ENCODE measurements at places on chromosomes 1 and 21.
A peak's percentile ranks its signal among the peaks of the same experiment; 100 is the strongest.

DNA sequence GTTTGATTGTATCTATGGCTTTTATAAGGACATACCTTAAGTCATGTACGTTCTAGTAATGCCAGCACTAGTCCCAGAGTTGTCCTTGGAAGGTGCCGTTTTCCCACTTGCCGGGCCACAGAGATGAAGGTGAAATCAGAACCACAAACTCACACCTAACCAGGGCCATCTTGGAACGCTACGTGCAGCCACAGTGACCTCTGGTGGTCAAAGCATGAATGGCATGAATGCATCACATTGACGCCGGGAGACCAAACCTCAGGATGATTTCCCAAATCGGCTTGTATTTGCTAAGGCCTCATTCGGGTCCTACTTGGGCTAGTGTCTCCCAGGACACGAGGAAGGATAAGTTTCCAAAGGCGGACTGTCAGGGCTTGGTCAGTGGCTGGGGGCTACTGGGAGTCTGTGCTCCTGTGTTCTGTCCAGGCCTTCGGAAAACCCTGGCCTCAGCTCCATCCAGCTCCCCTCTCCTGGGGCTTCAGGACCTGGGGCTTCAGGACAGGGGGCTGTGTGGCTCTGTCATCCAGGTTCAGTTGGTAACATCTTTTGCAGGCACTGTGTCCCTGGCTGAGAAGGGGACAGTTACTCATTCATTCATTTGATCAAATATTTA lies 260.5 kb downstream of the PRDM2 start:
- H3K4me3 ChIP-seq = no peak overlapping the region
- H3K27me3 ChIP-seq = no peaks in the 10 kb centered on the region
- H3K27ac ChIP-seq = no peak overlapping the region
- DNase-seq = no peak
- H3K36me3 ChIP-seq = no peaks in the 10 kb centered on the region

GRCh38 chr1:241591317-241591716 lies 48.9 kb downstream of the CHML start:
- H3K36me3 ChIP-seq = no peaks in the 10 kb centered on the region
- no peak overlapping the region for H3K4me3 ChIP-seq
- DNase-seq = no peak
- H3K4me1 ChIP-seq = peaks cover 33% of the 10 kb centered on the region
- no peaks in the 10 kb centered on the region for H3K27me3 ChIP-seq

- H3K4me3 ChIP-seq = no peak overlapping the region
- peak overlapping the region; percentile 90 for H3K27ac ChIP-seq
- H3K4me1 ChIP-seq = peaks cover 43% of the 10 kb centered on the region
These were observed 189.3 kb upstream of the EDN2 start for GRCh38 chr1:41673806-41674205.

GRCh38 chr1:157156058-157156541 lies 17.9 kb upstream of the ETV3 start:
- H3K4me3 ChIP-seq = no peak overlapping the region
- no peak overlapping the region for H3K27ac ChIP-seq
- no peaks in the 10 kb centered on the region for H3K36me3 ChIP-seq
- H3K27me3 ChIP-seq = no peaks in the 10 kb centered on the region
- no peaks in the 10 kb centered on the region for H3K4me1 ChIP-seq
- DNase-seq = no peak

DNA sequence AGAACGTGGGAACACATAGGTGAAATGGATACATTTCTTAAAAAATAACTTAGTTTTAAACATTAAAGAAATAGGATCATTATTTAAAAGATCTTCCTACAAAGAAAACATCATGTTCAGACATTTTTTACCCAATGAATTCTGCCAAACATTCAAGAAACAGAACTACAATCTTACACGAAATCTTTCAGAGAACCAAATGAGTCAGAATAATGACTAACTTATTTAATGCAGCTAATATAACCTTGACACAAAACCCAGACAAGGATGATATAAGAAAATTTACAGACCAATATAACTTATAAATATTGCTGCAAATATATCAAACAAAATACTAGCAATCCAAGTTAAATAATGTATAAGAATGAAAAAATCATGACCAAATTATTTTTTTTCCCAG lies 220.1 kb upstream of the KCNK2 start:
- DNase-seq = no peak
- no peak overlapping the region for H3K27ac ChIP-seq
- H3K4me3 ChIP-seq = no peak overlapping the region
- peaks cover 7% of the 10 kb centered on the region for H3K4me1 ChIP-seq
- no peaks in the 10 kb centered on the region for H3K36me3 ChIP-seq

DNA sequence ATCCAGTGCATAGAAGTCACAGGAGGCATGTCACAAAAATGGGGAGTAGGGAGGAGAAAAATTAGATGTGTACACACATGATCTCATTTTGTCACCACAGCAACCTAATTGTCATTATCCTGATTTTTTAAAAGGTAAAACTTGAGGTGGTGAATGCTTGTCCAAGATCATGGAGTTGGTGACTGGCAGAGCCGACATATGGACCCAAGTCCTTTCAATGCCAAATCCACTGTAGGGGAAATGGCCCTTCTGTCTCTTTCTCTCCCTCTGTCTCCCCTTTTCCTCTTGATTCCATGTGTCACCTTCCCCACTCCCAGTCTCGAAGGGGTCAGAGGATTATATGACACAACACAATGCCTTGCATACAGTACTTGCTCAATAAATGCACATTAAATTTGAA lies 65.7 kb upstream of the JUN start:
- H3K27ac ChIP-seq = peak overlapping the region; percentile 99
- H3K4me1 ChIP-seq = peaks cover 31% of the 10 kb centered on the region
- DNase-seq = no peak

GRCh38 chr1:58802640-58803399 lies 19.0 kb upstream of the JUN start:
- H3K4me1 ChIP-seq = no peaks in the 10 kb centered on the region
- no peak overlapping the region for H3K4me3 ChIP-seq

DNA sequence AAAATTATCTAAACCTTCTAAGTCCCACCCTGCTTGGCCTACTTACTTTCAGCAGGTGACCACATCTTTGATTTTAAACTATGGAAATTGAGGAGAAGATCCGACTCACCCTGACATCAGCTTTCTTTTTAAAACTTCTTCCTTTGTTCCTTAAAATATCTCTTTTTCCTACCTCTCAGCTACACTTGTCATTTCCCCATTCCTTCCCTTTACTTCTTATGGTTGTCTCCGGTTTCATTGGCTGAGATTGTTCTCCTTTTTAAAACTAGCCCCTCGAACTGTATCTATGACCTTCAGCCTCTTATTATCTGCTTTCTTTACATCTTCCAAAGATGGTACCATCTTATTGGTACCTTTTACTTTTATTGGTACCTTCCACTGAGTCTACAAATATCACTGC lies 87.8 kb upstream of the NRIP1 start:
- no peak overlapping the region for H3K4me3 ChIP-seq
- H3K4me1 ChIP-seq = no peaks in the 10 kb centered on the region
- no peaks in the 10 kb centered on the region for H3K36me3 ChIP-seq

DNA sequence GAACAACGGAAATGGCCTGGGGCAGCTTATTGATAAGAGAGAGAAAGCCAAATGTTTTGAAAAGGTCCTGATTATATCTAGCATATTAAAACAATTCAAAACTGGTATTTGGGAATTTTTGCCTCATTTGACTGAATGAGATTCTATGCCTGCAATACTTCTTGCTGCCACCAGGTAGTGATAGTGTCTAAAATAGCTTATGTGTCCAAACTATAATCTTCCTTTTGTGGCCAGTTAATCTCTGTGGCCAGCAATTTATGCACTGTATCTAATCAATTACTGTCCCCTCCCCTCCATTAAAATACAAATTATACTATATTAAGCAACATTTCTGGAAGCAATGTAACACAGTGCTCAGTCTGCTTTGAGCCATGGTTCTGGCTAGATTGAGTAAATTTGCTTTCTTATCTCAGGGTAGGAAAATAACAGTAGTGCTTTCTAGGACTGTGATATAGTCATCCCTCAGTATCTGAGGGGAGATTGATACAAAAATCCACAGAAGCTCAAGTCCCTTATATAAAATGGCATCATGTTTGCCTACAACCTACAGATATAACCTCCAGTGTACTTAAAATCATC lies 91.8 kb downstream of the FOXD2 start:
- no peaks in the 10 kb centered on the region for H3K27me3 ChIP-seq
- H3K4me3 ChIP-seq = no peak overlapping the region
- H3K36me3 ChIP-seq = no peaks in the 10 kb centered on the region
- no peak for DNase-seq

DNA sequence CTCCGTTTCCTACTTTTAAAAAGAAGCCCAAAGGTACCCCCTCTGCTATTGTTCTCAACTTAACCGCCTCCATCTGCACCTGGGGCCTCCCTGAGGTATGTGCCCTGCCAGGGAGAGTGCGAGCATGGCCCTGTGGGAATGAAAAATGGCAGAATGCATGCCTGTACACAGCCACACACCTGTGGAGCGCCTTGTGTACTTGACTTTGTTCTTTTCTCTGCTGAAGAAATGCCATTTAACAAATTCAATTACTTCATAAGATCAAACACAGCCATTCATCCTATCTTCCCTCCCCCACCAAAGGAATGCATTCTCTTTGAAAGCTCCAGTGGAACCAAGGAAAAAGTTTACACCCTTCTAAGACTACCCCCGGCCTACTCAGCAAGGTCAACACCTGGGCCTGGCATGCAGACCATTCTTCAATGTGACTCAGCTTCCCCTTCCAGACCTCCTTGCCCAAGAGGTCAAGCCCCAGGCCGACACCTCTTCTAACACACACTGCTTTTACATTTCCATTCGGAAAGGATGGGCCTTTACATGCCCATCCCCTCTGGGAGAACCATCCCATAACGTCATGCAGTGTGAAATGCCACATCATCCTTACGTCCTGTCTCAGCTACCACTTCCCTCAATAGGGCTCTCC lies 123.7 kb downstream of the SMYD2 start:
- H3K4me3 ChIP-seq = no peak overlapping the region
- H3K27ac ChIP-seq = peak overlapping the region; percentile 95
- peak; percentile 83 for DNase-seq
- H3K4me1 ChIP-seq = peaks cover 32% of the 10 kb centered on the region
- H3K27me3 ChIP-seq = no peaks in the 10 kb centered on the region

DNA sequence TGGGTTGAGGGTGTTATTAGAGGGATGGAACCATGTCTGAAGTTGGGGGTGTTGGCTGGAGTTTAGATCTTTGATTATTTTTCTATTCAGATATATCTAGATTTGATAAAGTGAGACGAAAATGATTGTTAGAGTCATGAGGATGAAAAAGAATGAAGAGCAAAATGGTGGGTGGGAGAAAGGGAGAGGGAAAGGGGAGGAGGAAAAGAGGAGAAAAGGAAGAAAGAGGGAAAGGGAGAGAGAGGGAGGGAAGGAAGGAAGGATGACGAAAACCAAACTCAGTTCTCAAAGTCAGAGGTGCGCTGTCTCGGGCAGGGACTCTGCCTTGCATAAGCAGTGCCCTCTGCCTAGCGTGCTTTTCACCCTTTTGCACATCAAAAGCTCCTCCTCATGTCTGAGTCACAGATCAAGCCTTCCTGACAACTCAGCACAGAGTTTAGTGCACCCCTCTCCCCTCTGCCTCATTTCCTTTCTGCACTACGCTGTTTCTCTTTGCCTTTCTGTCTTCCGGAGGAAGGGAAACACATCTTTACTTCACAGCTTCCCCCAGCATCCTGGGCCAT lies 225.8 kb upstream of the PROX1 start:
- H3K4me1 ChIP-seq = no peaks in the 10 kb centered on the region
- H3K4me3 ChIP-seq = no peak overlapping the region
- DNase-seq = no peak
- no peaks in the 10 kb centered on the region for H3K27me3 ChIP-seq

DNA sequence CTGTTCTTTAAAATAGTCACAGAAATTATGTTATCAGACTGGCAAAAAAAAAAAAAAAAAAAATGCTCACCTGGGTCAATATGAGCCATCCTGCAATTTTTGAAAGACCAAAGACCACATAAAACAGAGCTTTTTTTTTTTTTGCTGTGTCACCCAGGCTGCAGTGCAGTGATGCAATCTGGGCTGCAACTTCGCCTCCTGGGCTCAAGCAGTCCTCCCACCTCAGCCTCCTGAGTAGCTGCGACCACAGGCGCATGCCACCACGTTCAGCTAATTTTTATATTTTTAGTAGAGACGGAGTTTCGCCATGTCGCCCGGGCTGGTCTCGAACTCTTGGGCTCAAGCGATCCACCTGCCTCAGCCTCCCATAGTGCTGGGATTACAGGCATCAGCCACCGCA lies 62.8 kb downstream of the RGS13 start:
- peaks cover 31% of the 10 kb centered on the region for H3K4me1 ChIP-seq
- H3K27me3 ChIP-seq = no peaks in the 10 kb centered on the region
- H3K4me3 ChIP-seq = no peak overlapping the region
- no peak for DNase-seq
- no peak overlapping the region for H3K27ac ChIP-seq

DNA sequence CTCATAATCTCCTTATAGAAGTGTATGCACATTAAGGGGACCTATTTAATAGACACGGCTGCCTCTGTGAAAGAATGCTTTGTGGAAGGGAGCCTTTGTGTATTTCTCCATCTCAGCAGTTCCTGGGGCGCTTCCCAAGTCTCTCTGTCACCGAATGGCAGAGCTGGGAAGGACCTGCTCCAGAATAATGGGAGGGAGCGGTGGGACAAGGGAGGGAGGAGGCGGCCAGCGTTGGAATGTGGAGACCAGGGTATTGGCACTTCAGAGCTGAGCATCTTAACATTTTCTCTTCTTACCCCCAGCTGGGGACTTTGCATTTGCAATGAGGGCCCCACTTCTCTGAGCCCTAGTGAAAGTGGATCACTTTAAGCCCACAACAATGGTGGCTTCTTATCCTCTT lies 23.9 kb downstream of the CACHD1 start:
- no peaks in the 10 kb centered on the region for H3K4me1 ChIP-seq
- no peak overlapping the region for H3K27ac ChIP-seq
- H3K27me3 ChIP-seq = no peaks in the 10 kb centered on the region

DNA sequence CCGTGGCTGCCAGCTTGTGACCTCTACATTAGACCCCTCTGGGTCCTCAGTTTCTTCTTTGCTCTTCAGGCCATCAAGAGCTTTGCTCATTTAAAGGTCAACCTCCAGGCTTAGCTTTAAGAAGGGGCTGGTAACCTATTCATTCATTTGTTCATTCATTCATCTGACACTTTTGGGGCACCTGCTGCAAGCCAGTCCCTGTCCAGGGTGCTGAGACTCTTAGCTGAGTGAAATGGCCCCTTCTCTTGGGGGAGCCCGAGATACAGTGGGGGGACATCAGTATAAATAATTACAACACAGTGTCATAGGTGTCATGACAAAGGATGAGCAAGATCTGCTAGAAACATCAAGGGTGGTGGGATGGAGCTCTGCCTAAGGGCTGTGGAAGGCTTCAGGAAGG lies 10.5 kb upstream of the TTC4 start:
- DNase-seq = no peak
- no peaks in the 10 kb centered on the region for H3K4me1 ChIP-seq
- no peak overlapping the region for H3K4me3 ChIP-seq
- no peaks in the 10 kb centered on the region for H3K27me3 ChIP-seq
- H3K27ac ChIP-seq = no peak overlapping the region

Data from RWPE2 (cell line).